ENCODE measurements at places on chromosomes 3 and 15.

DNA sequence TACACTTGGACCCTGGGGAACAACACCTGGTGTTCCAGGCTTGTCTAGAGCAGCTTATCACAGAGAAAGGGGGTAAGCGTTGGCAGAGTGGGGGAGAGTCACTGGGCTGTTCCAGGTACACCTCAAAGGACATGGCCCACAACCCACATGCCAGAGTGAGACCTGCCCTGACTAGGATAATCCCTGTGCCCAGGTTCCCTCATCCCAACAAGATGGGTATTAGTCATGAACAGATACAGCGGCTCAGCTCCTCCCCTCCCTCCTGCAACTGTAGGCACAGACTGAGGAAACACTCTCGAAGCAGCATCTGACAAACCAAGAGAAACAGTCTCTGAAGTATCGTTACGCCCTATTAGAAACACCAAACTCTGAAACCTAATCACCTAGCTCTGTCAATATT, 32.1 kb upstream of the RPS17 start:
- DNase-seq, result peak; percentile 34

DNA sequence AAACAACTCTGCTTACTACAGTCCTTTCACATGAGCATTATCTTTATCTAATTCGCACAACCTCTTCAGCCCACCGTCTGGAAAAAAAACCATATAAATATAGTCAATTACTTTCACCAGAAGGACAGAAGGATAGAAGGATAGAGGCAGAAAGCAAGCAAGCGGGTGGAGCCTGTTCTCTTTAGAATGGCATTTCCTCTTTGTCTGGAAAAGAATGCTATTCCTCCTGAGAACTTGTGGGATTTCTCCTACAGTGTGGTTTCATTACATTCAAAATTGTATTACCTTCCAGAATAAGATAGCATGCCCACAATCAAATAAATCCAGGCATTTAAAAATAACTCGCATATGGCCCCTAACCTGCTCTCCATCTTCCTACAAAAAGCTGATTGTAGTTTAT, 23.1 kb downstream of the SLC30A4 start:
- no peak for DNase-seq

DNA sequence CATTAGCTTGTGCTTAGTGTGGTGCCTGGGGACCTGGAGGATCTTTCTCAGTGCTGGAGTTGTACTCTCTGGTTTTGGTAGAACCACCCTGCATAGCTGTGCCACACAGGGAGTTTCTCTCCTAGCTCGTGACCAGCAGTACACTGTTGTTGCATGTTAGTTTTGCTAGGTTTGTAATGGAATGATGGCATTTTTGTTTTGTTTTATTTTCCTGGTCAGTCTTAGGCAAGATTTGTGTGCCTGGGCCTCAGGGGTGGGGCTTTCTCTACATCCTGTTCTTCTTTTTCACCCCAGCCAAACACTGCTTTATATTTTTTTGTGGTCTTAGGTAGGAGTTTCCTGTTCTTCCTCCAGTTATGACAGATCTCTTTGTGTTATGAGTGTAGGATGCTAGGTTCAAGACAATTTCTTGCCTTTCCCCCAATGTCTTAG, 534.5 kb upstream of the KCNMB2 start:
- no peak for DNase-seq

DNA sequence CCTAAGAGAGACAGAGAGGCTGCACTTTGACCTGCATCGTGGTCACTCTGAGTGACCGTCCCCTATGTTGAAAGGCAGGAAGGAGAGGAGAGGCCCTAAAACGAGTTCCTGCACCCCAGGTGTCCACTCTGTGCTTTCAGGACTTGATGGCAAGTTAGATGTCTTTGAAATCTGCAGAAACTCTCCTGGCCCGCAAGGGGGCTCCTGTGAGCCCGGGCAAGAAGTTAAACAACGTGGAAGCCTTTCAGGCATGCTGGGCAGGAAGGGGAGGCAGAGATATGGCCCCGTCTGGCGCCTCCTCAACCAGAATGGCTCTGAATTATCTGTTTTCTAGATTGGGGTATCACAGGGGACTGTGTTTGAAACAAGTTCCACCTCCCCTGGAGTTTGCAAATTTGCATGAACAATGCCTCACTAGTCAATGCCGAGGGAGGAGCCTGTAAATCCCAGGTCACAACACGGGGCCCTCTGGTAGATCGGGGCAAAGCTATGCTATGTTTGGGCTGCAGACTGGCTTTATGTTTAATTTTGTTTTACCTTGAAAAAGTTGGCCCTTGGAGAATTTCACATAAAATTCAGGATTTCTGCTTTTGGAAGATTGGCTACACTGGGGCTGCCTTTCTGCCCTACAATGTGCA, 9.8 kb downstream of the CTXND1 start:
- DNase-seq, result peak; percentile 48

DNA sequence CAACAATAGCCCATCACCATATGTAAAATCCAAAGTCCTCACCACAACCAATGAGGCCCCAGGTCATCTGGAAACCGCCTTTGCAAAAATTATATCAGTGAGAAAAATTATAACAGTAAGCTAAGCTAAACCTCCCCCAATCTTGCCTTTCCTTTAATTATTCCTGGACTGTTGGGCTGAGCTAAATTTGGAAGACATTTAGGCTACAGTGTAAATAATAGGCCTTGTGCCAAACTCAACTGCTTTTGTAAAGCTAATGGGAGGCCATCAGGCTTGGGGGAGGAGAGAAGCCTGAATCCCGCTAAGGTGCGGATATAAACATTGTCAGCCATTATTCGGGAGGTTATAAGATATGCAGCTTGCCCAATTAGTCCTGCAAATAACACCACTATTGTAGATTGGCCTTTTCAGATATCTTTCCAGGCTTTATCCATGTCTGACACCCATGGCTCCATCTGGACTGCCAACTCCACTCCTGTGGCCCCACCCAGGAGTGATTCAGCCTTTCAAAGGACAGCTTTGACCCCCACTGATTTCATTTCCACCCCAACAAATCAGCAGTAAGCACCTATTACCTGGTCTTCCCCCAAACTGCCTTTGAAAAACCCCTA, 53.0 kb upstream of the CA12 start:
- no peak for DNase-seq

DNA sequence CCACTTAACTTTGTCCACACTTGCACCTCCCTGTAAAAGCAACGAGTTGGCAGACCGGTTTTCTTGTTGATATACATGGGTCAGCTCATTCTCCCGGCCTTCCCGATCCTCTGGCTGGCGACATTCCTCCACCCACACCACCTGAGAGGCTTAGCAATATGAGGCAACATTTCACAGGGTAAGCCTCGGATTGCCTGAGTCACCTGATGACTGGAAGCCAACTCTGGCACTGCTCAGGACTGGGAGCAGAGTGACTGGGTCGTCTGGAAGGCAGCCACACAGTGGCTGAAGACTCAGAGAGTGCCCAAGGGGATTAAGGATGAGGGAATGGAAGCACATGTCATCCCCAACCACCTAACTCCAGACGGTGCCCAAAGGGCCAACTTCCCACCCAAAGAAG, 9.8 kb downstream of the HOMER2 start:
- DNase-seq, result peak; percentile 100

- DNase-seq, result peak; percentile 19
These were observed 203.9 kb downstream of the VGLL3 start for GRCh38 chr3:86787091-86787490.

DNA sequence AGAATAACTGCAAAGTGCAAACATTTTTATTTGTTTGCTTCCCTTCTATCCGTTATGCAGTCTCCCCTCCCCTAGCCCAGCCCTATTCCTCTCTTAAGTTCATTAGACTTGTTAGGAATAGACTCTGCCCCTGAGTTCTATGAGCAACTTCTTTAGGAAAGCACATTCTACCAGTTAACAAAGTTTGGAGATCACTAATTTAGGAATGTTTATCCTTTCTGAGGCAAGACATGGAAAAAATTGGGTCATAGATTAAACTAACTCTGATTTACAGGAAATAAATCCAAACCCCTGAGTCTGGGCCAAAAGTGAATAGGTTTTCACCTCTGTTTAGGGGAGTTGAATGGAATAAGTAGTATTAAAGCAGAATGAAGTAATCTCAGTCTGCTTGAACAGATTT, 34.4 kb downstream of the C3orf80 start:
- DNase-seq, result no peak

GRCh38 chr3:55765398-55765797, 278.3 kb upstream of the WNT5A start:
- no peak for DNase-seq

DNA sequence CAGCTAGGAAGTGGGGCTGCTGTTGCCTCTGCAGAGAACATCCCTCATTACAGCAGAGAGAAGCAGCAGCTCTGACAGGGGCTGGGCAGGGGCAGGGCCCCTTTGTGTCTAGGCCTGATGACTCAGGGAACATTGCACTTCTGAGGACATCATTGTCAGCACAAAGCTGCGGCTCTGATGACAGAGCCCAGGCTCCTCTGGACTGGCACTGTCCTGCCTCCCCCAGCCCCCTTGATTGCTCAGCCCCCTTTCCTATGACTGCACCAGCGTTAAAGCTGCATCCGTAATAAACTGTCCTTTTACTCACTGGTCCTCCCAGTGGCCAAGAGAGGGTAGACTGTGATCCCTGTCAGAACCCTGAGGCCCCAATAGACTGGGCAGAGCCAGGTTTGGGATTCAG, 18.3 kb downstream of the TRH start:
- DNase-seq, result peak; percentile 13

DNA sequence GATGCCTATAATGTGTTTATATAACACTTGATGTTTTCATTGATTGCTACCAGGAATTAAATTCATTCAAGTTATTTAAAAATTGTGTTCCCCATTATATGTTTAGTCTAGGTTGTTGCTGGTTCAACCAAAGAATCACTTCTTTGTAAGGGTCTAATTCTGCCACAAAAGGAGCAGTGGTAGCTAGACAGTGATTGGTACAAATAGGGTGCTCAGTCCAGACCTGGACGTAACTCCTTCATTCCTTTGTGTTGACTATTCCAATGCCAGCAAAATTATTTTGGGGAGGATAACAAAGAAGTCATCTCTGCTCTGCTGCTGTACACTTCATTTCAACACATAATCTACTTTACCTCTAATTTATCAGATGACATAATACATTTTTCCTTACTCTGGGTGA, 1.2 kb downstream of the CHMP2B start:
- peak; percentile 49 for DNase-seq

DNA sequence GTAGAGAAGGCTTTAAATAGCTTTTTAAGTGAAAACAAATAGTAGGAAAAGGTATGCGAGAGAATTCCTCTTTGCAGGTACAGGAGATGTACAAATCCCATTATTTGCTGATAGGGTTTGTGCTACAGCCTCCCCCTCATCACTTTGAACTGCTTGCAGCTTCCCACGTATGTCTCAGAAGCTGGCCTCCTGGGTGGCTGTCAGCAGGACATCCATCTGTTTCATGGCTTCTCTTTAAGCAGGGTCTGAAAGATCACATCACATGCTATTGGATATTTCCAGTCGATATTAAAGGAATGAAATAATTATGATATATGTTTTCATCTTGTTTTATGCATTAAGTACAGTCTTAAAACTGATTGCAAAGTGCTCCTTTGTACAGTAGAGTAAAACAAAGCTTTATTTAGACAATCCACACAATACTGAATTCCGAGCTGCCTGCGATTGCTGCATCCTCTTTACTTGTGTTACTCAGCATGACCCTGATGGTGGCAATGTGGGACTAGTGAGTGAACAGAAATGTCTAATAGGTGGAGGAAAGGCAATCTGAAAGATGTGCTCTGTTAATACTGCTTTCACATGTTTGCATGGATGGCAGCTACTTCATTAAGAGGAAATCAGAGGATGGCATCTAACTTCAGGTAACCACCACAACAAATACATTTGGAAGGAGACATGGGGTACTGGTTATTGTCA, 930.6 kb upstream of the SEMA6D start:
- no peak for DNase-seq

Measured in epithelial cell of esophagus (primary cell).